ENCODE measurements at places on chromosomes 13 and 19. TPM values are rescaled to one million over a fixed set of nuclear protein-coding genes. Genes with fewer than 3 reads are reported as not detected.

ZNF460 gene
- 52.5 TPM for total RNA-seq

CCDC8 gene
- 14.3 TPM for total RNA-seq

ATP11A gene
- 285 TPM for total RNA-seq

ANGPTL8 gene
- total RNA-seq, result not detected

DMWD gene
- total RNA-seq, result 109 TPM

XRCC1 gene
- total RNA-seq, result 30.1 TPM

IGFL2 gene
- total RNA-seq, result not detected

ZIM2 gene
- 1.0 TPM for total RNA-seq

- no peak for DNase-seq
Observed at GRCh38 chr19:29630655-29631054, 24.6 kb downstream of the POP4 start.

DNA sequence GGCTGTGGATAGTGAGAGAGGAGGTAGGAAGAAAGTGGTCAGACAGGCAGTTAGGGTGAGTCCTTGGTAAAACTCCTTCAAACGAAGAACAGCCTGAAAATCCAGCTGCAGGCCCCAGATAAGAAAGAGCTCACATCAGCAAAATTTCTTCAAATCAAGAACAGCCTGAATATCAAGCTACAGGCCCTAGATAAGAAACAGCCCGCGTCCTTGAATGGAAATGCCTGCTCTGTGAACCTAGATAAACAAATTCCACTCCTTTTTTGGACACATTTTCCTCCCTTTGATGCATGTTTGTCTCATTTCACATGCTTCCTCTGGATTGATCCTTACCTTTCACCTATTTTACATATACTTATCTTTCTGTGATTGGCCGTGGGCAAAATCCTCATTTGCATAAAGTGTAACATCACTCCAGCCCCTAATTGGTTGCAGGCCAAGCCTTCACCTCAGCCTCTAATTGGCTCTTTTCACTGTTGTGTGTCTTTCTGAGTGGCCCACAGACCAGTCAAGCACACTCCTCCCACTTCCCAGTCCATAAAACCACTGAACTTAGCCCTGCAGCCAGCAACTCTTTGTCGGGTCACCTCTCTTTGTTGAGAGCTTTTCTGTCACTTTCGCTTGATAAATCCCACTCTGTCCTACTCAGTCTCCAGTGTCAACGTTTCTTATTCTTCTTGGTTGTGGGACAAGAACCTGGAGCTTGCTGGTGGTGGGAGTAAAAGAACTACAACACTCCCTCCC lies 6.0 kb upstream of the SULT2A1 start:
- no peak for DNase-seq

GRCh38 chr19:56290104-56290503 lies 17.6 kb downstream of the EDDM13 start:
- no peak for DNase-seq

DNA sequence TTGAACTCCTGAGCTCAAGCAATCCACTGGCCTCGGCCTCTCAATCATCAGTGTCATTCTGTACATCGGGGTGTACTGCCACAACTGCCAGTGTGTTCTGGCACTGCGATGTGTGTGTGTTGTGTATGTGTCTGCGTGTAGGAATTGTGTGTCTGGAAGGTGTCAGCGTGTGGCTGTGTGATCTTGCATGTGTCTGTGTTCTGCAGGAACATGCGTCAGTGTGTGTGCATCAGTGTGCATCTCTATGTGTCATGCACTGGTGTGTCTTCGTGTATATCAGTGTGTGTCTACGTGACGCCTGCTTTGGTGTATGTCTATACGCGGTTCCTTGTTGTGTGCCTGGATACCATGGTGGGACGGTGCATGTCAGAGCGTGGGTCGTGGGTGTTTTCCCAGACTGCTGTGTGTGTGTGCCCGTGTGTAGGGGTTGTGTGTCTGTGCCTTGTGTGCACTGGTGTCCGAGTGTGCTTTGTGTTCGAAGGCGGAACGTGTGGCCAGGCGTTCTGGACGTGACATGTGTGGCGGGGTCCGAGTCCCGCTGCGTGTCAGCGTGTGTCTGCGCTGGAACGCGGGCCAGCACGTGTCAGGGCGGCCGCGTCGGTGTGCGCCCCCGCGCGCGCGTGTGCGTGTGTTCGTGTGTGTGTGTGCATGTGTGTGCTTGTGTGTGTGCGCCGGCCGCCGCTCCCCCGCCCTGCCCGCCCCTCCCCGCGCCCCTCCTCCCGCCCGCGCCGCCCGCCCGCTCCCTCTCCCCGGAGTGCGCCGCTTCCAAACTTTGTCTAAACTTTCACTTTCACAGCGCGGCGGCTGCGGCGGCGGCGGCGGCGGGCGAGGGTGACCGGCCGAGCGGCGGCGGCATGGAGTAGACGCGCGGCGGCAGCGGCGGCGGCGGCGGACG lies at the start of gene NFIX:
TSS of gene NFIX (plus strand) at position 775 of the 895 bp plus-strand sequence. CDS start 363 bp downstream, outside the sequence.
- peak; percentile 95 for DNase-seq

DNA sequence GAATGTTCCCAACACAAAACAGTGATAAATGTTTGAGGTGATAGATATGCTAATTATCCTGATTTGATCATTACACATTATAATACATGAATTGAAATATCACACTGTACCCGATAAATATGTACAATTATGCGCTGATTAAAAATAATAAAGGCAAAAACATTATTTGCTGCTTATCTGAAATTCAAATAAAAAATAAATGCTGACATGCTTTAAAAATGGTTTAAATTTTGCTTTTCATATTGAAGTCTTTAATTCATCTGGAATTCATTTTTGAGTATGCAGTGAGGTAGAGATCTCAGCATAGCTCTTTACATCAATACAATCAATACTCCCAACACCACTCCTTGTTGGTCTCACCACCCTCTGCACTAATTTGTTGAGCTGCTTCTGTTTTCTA lies 330.8 kb downstream of the NALCN start:
- DNase-seq, result no peak

- no peak for DNase-seq
Observed at GRCh38 chr13:114002009-114002544, 28.2 kb upstream of the C13orf46 start.

DNA sequence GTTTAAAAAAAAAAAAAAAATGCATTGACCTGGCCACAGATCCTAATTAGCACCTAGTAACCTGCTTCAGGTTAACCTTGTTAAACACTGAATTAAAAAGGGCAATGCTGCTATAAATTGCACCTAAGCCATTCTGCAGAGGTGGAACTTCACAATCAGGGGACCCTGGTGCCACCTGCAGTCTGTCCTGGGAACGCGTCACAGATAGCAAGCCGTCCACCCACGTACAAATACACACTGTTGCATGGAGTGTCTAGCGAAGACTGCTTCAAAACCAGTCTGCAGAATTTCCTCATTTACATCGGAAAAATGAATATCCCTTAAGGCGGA lies 169.3 kb downstream of the COL4A1 start:
- no peak for DNase-seq

GRCh38 chr13:81540777-81541176 lies 1199.9 kb upstream of the SPRY2 start:
- DNase-seq, result no peak

GRCh38 chr19:35080613-35081170 lies 34.9 kb upstream of the FXYD3 start:
- DNase-seq, result peak; percentile 58

DNA sequence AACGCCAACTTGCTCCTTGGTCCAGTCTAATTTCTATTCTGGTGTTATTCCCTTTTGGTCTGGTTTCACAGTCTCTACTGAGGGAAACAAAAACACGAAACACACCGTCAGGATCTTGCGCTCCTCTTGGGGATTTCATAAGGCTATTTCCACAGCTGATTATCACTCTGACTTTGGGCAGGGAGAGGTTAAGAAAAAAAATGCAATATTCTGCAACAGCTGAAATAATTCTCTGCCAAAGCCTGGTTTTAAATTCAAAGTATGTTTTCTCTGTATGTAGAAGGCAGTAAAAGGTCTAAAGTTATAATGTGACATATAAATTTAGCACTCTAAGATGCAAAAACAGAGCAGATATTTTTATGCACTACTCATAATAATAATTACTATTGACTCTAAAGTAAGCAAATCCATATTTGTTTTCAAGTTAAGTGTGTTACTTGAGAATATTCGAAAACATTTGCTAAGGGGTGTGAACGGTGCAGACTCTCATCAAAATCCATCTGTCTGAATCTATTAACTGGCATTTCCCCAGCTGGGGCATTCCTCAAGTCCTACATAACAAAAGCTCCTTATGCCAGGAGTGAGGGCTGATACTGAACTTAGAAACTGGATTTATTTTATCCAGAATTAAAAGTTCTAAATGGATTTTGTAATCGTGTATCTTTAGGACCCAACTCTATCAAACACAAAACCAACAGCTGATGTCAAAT lies 38.4 kb upstream of the STARD13 start:
- DNase-seq, result no peak

DNA sequence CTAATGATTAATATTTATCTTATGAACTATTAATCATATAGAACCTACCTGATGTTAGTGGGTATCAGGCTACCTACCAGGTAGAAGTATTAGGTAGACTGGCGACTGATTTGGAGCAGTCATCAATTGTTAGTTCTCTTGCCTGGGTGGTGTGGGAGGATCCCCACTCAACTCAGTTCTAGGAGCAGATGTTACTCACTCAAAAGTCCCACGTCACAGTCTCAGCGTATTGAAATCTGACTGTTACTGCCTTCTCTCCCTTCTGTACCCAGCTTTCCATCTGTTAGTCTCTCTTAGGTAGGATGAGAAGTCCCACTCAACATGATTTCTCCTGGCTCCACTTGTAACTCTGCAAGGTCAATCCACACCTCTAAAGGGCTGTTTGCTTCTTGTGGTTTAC lies 102.7 kb downstream of the OLFM4 start:
- DNase-seq, result no peak

GRCh38 chr19:41339936-41340335 lies 13.8 kb downstream of the TGFB1 start:
- DNase-seq, result no peak

- no peak for DNase-seq
Observed at GRCh38 chr13:28047757-28048388, 52.5 kb downstream of the FLT3 start.

Measured in upper lobe of left lung (tissue), 6 donors.